ENCODE measurements at places on chromosomes 3 and 15. TPM values are rescaled to one million over a fixed set of nuclear protein-coding genes. Genes with fewer than 3 reads are reported as not detected.

FBXW12 gene
- 9.6 TPM for total RNA-seq

DNA sequence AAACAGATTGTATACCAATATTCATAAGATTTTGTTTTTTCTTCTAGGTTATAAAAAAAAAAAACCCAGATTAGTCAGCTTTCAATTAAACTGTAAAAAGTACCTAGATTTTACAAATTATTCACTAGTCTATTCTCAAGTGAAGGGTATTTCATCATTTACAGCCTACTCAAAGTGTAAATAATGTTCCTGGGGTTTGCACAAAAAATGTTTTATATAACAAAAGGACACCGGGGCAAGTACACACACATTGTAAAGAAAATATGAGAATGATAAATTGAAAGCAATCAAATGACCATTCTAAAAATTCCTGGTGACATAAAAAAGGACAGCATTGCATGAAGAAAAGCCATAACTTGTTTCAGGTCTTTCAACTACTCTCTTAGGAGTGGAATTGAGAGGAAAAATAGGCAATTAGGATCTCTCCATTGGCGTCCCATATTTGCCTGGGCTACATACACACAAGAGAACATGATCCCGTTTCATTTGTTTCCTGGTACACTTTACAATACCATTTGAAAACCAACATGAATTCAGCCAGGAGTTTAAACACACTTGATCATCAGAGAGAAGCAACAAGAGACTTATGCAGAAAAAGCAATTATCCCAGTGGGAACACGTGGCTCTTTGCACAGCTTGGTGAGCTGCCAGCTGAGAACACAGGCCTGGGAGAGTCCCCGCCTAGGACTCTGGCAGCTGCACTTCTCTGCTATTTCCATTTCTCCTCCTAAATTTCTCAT, 1039.2 kb downstream of the ROBO1 start:
- no peaks in the 10 kb centered on the region for H3K27me3 ChIP-seq
- DNase-seq: peak; percentile 28
- no peak overlapping the region for H3K27ac ChIP-seq
- H3K4me3 ChIP-seq: no peak overlapping the region
- H3K4me1 ChIP-seq: no peaks in the 10 kb centered on the region

DNA sequence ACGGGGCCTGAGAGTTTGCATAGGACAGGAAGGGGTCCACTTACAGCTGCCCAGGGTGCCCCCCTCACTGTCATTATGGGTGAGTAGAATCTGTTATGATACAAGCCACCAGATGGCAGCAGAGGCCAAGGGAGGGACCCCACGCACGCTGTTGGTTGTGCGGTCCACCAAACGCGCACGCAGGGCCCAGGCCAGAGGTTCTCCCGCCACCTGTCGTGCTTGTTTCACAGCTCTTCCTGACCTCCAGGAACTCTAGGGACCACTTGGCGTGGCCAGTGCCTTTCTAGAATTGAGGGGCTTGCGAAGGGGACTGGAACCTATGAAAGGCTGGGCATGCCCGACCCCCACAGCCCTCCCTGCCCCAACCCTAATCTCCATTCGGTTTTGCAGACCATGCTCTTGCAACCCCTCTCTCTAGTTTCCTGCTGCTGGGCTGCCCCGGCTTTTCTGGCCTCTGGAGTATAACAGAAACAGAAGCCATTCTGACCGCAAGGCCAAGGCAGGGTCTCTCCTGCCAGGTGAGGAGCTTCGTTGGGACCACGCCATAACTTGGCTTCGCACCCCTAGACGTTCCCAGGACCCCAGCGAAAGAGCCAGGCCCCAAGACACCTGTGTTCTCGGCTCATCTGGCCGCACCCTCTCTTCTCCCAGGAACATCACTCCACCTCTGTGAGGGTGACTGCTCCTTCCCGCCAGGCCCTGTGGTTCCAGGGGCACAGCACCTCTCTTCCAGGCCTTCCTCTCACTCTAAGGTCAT, 46.0 kb downstream of the ALDH1L1 start:
- H3K4me1 ChIP-seq: no peaks in the 10 kb centered on the region
- no peak overlapping the region for H3K27ac ChIP-seq
- no peaks in the 10 kb centered on the region for H3K36me3 ChIP-seq
- H3K4me3 ChIP-seq: no peak overlapping the region

- no peak for DNase-seq
- H3K27me3 ChIP-seq: no peaks in the 10 kb centered on the region
- no peak overlapping the region for H3K4me3 ChIP-seq
- H3K27ac ChIP-seq: no peak overlapping the region
These were observed 91.0 kb upstream of the CBLB start for GRCh38 chr3:105959851-105960250.

- DNase-seq: no peak
- no peaks in the 10 kb centered on the region for H3K36me3 ChIP-seq
- H3K4me3 ChIP-seq: peak overlapping the region; percentile 21
These were observed 23.6 kb downstream of the NR2F2 start for GRCh38 chr15:96353930-96354730.

DNA sequence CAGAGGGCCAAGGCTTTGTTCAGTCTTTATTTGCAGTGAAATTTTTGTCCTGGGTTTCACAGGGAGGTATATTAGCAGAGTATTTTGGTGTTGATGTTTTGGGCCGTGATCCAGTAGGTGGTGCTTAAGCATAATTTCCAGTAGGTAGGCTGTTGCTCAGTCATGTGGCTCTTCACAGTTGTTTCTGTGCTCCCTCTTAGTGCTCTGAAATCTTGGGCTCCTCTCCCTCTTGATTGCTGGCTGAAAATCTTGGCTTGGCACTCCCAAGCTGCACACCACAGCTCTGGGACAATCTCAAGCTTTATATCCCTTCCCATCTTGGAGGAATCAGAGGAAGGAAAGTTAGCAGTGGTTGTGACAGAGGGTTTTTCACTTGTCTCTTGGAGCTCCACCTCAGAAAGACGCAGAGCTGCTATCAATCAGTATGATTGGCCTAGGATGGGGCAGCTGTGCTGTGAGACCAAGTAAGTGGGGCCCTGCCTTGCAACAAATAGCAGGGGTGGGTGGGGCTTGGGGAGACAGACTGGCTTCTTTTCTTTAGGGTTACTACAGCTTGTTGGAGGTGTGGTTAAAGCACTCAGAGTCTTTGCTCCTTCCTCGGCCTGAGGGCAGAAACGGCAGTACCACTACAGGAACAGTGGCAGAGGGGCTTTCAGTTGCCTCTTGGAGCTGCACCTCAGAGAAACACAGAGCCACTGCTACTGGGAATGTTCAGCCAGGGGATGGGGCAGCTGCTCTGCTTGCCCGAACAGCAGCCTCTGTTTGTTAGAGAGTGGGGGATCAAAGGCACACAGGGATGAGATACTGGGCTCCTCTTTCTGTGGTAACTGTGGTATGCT, 627.0 kb downstream of the SI start:
- peak; percentile 20 for DNase-seq
- no peak overlapping the region for H3K4me3 ChIP-seq

LMLN gene
- 4.3 TPM for total RNA-seq

CHRNB4 gene
- not detected for total RNA-seq

- H3K4me3 ChIP-seq: no peak overlapping the region
- H3K27me3 ChIP-seq: no peaks in the 10 kb centered on the region
- H3K27ac ChIP-seq: no peak overlapping the region
- H3K36me3 ChIP-seq: no peaks in the 10 kb centered on the region
These were observed 41.3 kb upstream of the FSTL1 start for GRCh38 chr3:120492103-120492502.

WDR49 gene
- 0.66 TPM for total RNA-seq

Measured in pancreas (tissue), 10 donors.